ENCODE measurements at places on chromosomes 2 and 18.

DNA sequence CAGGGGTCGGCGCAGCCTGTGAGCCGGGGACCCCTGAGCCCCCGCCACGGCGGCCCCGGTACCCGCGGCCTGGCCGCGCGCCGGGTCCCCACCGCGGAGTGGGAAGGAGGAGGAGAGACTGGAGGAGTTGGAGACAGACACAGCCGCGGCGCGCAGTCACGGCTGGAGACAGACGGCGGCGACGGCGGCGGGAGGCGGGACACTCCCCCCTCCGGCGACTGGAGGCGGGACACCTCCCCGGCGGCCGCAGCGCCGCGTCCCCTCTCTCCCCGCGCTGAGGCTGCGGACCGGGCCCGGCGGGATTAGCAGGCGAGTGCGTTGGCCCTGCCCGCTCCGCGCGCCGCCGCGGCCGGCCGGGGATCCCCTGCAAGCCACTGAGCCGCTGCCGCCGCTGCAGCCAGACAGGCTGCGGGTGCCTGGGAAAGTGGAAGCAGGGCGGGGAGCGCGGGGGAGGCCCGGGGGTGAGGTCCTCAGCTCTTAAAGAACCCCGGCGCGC lies 1.0 kb upstream of the LDLRAD4 start:
- no peak for DNase-seq

DNA sequence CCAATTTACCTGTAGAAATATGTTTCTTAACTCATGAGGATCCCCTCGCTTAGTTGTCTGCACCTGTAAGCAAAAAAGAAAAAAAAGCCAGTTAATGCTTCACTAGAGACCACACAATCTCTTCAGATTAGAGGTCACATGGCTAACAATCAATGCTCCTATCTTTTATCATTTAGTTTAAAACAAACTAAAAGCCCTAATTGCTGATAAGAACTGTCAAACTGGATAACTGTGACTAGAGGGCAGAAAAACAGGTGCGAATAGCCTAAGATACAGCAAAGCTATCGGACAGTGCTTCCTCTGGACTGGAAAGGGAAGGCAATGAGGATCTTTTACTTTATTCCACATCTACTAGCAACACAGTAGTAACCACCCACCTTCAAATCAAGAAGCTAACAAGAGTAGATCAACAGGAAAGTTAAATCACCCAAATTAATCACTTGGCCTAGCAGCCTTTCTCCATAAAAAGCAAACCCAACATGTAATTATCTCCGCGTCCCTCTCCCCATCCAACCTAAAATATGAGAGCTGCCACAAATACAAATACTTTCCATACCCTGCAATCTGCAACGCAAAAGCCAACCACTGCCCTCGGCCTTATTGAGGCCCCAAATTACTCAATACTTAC lies 734 bp downstream of the SLC25A12 start:
- no peak for DNase-seq

DNA sequence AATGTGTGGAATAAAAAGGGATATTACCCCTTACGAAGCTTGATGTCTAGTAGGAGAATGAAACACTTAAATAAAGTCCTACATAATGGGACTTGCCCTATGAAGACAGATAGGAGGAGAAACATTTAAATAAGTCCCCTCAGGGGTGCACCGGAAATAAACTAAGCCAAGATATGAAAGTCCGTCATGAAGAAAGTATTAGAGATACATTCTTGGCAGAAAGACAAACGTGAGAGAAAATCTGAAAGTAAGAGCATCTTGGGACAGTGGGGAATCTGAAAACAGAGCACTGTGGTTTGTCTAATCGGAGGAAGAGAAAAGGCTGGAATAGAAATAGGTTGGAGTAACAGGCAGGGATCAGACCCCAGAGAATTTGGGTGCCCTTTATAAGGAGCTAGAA lies 516.9 kb upstream of the DSEL start:
- peak; percentile 8 for DNase-seq

- DNase-seq = no peak
These were observed 160.0 kb upstream of the MYO3B start for GRCh38 chr2:170017860-170018532.

- DNase-seq = no peak
These were observed 139.3 kb upstream of the CTNNA2 start for GRCh38 chr2:79373358-79374130.

DNA sequence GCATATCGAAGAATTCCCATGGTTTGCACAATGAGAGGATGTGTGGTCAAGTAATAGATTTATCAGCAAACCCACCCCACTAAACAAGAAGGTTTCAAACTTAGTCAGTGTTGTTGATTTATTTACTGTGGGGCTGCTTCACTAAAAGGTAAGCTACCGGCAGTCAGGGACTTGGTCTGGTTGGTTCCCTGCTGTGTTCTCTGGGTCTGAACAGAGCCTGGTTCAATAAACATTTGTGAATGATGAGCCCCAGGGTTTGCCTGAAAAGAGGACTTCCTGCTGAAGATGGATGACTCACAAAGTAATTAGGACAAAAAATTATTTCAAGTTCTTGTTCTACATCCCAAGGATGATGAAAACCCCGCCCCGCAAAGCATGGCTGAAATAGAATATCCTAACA lies 108.3 kb downstream of the SPP2 start:
- no peak for DNase-seq

- no peak for DNase-seq
These were observed 524.4 kb downstream of the BCL11A start for GRCh38 chr2:60028849-60029565.

GRCh38 chr2:201137505-201138400 lies 21.8 kb downstream of the CFLAR start:
- no peak for DNase-seq

GRCh38 chr2:166996465-166996864 lies 108.2 kb downstream of the XIRP2 start:
- DNase-seq = no peak

DNA sequence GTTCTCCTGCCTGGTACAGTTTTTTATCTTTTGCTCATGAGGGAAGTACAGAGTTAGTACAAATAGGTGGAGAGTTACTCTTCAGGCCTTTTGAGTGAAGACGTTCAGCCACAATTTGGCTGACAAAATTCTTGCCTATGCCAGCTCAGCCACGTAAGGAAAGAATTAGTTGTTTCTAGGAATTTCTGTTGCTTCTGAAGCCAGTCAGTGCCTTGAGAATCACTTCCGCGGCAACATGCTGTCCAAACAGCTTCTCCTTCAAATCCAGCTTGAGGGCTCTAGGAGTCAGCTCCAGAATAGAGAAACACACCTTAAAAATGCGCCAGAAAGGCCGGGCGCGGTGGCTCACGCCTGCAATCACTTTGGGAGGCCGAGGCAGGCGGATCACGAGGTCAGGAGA lies 27.5 kb downstream of the M1AP start:
- DNase-seq = no peak

DNA sequence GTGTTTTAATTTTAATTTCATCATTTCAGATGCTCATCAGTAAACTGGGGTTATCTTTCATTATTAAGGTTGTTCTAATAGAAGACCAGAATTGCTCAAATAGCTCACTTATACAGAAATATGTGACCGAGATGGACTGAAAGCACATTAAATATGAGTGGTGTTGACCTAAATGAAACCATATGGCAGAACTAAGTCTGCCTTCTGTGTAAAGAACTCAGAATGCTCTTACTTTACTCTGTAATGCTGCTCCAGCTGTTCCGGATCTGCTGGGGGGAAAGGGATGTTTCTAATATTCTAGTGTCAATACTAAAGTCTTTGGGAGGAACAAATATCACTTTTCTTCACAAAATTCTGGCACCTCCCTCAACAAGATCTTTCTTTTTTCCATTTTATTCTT lies 131.0 kb downstream of the DPP4 start:
- no peak for DNase-seq

DNA sequence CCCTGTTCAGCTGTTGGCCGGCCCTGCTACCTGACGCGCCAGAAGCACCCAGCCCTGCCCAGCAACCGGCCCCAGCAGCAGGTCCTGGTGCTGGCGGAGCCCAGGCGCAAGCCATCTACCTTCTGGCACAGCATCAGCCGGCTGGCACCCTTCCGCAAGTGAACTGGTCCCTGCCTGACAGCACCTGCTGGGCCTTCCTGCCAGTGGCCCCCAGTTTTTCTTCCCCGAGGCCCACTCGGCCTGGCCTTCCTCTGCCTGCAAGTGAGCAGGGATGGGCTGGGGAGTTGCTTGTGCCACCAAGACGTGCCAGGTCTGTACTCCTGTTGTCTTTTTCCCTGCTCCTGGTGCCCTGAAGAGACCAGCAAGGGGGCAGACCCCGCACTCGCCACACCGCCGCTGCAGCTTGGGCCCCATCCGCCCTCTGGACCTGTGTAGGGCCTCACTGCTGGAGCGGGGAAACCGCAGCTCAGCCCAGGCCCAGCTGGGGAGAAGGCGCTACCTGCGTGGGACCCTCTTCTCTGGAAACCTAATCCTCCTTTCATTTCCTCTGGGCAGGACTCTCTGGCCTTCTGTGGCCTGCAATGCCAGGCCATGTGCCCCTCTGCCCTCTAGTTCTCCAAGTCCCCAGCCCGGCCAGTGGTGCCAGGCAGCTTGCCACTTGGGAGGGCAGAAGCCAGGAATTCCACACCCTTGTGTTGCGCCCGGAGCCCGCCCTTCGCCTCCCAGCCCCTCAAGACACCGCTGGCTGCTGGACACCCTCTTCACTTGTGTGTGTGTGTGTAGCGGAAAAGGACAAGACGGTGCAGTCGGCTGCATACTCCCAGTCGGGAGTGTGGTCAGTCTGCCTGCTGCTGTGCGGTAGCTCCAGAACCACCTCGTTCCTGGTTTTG lies 47.0 kb downstream of the FAM168B start:
- DNase-seq = no peak

DNA sequence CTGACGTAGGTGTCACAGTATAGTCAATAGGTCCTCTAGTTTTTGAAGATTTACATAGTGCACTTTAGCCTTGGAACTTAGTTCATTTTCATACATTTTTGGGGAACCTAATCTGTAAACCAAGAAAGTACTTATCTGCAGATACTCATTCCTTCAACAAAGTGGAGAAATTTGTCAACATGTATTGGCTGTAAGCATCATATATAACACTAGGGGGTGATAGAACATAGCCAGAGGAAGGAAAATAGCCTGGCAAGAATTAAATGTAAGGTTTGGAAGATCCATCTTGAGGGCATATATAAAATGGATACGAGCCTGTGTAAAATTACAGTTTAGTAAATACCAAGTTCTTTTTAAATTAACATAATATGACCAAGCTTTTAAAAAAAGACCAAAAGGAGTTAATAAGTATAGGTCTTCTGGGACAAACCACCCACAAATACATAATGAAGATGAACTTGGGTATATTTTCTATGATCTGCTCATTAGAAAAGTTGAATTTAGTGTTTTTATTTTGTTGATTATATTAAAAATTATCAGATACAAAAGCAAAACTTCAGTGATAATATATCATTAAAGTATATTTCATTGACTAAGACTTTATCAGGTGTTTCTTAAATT lies 18.2 kb downstream of the RPL37A start:
- no peak for DNase-seq

GRCh38 chr2:201909961-201910361 lies 103.6 kb downstream of the CDK15 start:
- DNase-seq = no peak

GRCh38 chr2:10794876-10795275 lies 17.7 kb downstream of the PDIA6 start:
- DNase-seq = no peak

All from brain pericyte (primary cell).